ENCODE measurements at places on chromosomes 2 and 18.

DNA sequence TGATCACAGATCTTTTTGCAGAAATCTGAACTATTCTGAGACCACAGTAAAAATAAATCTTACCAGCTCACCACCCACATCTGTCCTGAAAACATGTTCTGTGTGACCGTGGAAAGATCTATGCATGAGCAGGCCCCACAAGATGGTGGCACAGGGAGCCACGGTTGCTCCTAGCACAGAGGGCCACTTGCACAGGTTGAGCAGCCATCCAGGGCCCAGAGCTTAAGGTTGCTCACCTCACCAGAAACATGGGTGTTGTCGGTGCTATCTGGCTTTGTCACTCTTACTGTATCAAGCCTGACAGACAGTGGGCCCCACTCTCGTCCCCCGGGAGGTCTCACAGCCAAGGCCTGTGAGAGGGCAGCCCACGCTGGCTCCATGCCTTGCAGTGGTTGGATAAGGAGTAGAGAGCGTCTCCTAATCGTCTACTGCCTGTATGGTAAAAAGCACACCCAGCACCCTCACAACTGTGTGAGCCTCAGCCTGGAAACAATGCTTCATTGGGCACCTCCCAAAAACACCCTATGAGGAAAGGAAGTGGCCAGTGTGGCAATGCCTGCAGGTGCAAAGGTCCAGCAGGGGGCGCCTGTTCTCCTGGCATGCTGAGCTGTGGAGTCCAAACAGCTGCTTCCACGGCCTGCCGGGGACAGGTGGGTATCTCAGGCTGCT is 19.6 kb downstream of the TUBB6 start:
- peak; percentile 38 for DNase-seq

- DNase-seq: no peak
These were observed 515 bp downstream of the TSHZ1 start for GRCh38 chr18:75211002-75211621.

DNA sequence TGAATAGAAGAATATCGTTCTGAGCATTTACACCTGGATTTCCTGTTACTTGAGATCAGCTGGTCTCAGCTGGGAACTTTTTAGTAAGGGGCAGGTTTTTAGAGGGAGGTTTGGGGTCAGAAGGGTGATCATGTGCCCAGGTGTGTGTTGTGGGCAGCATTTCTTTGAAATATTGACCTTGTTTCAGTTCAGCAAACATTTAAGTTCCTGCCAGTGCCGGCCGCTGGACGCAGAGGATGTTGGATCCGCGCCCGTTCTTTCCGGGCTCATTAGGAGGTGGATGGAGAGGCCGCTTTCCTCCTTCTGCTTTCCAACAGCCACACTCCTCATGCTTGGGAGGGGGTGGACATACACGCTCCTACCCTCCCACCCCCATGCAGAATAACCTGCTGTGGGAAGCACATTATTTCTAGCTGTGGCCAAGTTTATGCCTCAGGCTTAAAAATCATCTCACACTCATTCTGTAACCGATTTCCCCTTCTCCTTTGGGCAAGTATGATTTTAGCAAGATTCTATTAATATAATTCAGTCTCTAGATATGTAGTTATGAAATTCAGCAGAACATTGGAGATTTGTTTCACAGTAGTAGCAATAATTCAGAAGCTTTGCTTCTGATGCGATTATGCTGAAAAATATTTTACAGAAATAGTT is 131.4 kb downstream of the ZNF236 start:
- DNase-seq: no peak

DNA sequence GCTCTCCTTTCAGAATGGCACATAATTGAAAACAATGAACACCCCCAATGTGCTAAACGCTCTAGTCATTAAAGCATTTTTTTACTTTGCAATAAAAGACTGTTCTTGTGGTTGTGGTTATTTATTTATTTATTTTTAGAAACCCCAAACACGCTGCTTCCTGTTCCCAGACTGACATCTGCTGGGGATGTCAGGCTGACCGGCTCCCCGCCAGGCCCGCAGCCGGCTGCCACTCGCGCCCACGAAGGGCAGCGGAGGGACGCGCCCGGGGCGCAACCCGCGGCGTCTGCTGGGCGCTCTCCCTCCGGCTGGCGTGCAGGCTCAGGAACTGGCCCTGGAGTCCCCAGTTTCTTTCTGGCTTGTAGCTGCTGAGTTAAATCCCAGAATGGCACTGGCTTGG is 83.1 kb upstream of the SP3 start:
- no peak for DNase-seq

DNA sequence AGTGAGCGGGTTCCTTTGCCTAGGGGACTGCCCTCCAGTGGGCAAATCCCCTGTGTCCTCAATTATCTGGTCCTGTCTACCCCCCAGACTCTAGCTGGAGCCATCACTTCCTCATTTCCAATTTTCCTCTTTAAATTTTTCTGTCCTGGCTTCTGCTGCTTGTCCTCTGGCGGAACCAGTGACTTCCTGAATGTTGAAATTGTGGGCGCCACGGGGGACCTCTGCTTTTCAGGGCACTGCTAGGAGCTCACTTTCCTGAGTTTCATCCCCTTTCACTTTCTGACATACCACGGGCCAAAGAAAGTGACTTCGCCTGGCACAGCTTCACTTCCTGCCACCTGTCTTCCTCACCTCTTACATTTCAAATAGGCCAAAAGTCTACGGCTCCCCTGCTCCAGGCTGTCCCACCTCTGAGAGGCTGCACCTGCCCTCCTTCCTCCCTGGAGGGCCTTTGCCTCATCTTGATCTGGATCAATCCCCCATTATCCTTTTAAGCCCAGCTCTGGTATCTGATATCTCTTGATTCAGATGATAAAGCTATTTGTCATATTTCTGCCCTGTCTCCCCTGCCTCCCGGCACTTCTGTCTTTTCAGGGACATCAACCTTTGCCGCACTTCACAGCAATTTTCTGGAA is 1.4 kb upstream of the MARCO start:
- no peak for DNase-seq

- no peak for DNase-seq
These were observed 64.6 kb downstream of the BMP10 start for GRCh38 chr2:68806511-68807109.

DNA sequence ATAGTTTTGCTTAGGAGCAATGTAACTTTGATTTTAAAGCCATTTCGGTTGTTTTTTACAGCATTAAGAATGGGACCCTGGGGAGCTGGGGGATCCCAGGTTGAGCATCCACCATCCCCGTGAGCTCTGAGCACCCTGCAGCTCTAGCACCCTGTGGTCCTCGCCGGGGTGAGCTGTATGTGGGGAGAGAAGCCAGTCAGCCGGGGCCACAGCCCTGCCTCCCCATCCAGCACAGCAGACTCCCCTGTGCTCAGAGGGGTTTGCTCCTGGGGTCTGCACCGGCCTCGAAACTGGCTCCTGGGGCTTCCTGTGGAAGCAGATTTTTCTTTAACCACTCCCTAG is 1.3 kb downstream of the COL6A3 start:
- no peak for DNase-seq

- no peak for DNase-seq
These were observed 790 bp upstream of the ACAA2 start for GRCh38 chr18:49814147-49814499.

DNA sequence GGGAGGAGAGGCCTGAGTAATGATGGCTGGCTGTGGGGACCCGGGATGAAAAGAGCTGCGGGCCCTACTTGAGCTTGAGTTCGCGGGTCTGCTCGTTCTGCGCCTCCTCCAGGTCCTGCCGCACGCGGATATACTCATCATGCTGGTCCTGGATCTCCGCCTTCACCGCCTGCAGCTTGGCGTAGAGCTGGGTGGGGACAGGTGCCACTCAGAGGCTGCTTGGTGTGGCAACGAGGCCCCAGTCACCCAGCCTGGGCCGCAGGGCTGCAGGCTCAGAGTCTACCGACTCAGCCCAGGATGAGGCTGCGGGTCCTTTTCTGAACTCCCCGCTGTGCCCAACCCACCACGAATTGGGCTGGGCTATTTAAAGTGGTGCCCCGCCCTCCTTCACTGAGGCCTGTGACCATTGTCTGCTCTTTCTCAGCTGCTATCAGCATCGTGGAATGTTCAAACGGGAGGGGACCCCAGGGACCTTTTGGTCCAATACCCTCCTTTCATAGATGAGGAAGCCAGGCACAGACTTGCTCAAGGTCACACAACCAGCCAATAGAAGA is 28.0 kb downstream of the KIF3C start:
- DNase-seq: no peak

DNA sequence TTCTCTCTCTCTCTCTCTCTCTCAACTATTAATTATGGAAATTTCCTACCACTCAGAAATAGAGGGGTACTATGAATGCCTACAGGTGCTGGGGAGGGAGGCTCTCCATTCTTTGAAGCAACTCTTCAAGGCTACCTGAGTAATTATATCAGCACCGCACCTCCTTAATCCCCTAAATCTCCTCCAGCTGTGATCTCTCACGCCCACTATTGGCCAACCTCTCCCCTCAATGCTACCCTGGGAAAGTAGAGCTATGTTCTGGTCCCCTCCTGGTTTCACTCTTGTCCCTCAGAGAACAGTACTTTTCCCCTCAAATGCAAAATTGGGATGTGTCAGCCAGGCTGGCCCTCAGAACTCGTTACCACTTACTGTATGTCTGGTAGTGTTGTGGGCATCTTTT is 1.6 kb downstream of the MOCOS start:
- no peak for DNase-seq

GRCh38 chr2:217179854-217180253 is 320.0 kb upstream of the TNP1 start:
- no peak for DNase-seq

DNA sequence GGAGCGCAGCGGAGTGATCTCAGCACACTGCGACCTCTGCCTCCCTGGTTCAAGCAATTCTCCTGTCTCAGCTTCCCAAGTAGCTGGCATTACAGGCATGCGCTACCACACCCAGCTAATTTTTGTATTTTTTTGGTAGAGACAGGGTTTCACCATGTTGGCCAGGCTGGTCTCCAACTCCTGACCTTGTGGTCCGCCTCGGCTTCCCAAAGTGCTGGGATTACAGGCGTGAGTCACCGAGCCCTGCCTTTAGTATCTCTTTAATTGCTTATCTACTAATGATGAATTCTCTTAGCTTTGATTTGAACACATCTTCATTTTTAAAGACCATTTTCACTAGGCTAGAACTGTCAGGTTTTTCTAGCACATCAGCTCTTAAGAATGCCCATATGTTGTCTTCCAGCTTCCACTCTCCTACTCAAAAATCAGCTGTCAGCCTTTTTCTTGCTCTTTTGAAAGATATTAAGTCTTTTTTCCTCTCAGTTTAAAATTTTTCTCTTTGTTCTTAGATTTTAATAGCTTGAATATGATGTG is 16.1 kb upstream of the MFSD2B start:
- no peak for DNase-seq

DNA sequence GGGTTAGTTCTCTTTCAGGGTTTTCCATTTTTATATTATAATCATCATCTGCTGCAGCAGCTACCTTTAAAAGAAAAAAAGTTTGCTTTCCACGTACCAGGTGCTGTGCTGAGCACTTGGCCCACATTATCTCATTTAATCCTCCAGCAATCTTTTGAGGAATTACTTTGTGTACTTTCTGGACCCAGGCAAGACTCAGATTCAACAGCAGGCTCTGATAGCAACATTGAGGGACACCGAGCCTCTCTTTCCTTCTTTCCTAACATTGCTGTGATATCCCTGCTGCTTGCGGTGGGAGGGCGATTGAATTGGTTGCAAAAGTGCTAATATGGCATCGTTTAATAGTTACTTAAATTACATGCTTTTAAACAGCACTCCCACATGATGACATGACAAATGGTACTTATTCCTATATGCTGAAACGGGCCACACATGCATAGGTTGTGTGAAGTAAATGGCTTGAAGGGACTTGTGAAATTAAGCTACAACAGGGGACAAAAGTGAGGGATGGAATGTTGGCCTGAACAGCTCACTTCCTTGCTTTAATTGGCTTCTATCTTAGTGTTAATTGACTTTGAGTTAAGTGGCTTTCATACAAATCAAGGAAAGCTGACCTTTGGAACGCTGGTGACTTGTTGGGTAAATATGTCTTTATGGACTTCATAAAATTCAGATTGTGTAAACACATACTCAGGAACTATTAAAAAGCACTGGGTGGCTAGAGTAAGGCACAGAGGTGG is 21.2 kb downstream of the SPRED2 start:
- DNase-seq: no peak

DNA sequence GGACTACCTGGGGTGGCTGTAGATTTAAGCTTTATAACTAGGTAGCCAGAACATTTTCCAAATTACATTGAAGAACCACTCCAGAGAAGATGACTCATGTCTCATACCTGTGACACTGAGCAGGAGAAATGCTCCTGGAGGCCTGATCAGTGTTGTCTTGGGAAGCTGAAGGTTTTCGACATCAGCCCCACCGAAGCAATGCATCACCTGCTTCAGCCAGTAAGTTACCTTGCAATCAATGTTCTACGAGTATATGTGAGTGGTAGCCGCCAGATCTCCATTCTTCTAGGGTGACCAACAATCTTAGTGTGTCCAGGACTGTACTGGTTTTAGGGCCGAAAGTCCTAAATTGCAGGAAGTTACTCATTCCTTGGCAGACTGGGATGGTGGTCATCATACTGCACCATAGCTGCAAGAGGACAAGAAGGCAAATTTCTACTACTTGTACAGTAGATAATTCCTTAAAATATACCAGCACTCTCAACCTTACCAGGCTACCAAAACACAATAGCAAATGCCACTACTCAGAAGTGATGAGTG is 109.3 kb upstream of the LINC00305 start:
- DNase-seq: no peak

DNA sequence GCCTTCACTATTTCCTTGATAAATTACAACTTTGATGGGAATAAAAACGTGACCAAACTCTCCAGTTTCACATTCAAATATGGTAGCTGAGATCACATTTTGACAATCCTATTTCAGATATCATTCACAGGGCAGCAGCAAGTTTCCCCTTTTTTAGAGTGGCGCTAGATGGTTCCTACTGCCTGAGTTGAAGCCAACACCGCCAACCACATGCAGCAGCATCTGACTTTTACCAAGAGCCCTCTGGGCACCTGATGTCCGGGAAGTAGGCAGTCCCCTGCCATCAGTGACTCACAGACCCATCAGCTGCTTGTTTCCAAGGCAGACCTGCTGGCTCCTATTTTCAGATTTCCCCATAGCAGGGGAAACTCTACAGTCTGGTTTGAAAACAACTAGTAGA is 4.0 kb upstream of the MREG start:
- no peak for DNase-seq

DNA sequence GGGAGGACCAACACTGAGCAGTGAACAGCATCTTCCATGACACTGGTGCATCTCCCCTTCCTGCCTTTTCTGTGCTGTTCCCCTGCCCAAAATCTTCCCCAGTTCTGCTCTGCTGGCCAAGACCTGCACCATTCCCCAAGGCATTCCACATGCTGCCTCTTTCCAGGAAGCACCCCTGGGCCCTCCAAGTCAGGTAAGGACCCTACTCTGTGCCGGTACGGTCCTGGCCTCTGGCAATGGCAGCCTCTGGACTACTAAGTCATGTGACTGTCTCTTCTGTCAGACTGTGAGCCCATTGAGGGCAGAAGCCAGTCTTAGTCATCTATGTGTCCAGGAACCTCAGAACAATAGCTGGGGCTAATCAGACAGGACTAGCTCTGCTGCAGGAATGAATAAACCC is 282.0 kb downstream of the MYCN start:
- DNase-seq: no peak
